CD4-positive, alpha-beta T cell treated with Interleukin-6 for 4 hours (primary cell): ENCODE measurements at places on chromosomes 7 and 10.

- DNase-seq = no peak
These were observed 153.6 kb downstream of the C1GALT1 start for GRCh38 chr7:7335909-7336308.

GRCh38 chr10:98404571-98405359 is 10.2 kb downstream of the PYROXD2 start:
- DNase-seq = no peak

DNA sequence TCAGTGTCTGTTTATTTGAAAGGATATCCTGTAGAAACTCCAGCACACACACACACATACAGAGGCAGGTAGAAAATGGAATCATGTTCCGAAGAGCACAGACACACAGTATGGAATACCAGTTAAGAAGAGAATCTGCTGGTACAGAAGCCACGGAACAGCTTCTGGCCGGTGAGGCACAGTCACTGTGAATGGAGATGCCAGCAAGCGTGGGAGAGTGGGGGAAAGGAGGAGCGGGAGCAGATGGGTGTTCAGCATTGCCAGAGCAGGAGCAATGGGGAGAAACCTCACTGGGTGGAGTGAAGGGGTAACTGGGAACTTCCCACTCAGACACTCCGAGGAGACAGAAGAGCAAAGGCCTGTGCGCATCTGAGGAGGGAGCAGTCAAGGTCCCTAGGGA is 9.5 kb upstream of the IMPDH1 start:
- DNase-seq = no peak

GRCh38 chr7:106094780-106095179 is 17.3 kb downstream of the SYPL1 start:
- no peak for DNase-seq

DNA sequence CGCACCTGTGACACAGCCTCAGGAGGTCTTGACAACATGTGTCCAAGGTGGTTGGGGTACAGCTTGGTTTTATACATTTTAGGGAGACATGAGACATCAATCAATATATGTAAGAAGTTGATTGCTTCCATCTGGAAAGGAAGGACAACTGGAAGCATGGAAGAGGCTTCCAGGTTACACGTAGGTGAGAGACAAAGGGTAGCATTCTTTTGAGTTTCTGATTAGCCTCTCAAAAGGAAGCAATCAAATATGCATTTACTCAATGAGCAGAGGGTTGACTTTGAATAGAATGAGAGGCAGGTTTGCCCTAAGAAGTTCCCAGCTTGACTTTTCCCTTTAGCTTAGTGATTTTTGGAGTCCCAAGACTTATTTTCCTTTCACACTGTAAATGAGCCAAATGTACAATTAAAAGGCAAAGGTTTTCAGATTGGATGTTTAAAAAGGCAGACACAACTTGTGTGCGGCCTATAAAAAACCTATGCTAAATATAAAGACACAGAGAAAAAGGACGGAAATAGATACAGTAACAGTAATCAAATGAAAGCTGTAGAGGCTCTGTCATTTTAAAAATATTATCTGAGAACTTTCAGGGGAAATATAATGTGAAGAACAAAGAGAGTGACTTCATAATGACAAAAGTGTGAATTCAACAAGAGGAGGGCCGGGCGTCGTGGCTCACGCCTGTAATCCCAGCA is 65.7 kb upstream of the LANCL2 start:
- DNase-seq = no peak

DNA sequence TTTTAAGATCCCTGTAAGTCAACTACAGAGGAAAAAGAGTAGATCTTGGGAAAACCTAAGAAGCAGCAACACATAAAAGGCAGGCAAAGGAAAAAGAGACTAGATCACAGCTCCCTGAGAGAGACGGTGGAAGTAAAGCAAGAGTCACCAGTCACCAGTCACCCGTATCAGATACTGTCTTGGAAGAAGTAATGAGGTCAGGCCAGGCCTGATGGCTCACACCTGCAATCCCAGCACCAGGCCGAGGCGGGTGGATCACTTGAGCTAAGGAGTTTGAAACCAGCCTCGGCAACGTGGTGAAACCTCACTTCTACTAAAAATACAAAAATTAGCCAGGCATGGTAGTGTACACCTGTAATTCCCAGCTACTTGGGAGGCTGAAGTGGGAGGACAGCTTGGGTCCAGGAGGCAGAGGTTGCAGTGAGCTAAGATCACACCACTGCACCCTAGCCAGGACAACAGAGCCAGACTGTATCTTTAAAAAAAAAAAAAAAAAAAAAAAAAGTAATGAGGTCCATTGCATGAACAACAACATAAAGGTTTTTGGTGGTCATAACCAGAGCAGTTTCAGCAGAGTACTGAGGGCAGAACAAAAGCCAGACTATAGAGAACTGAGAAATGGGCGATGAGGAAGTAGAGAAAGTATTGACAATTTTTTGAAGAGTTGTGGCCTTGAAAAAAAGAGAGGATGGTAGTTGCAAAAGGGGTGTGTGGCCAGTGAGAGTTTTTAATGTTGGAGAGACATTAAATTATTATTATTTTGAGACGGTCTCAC is 16.9 kb downstream of the ZNF713 start:
- no peak for DNase-seq

- DNase-seq = no peak
These were observed 473.8 kb downstream of the KIF20B start for GRCh38 chr10:90175161-90175681.

GRCh38 chr7:91329571-91329970 is 65.3 kb downstream of the FZD1 start:
- no peak for DNase-seq

DNA sequence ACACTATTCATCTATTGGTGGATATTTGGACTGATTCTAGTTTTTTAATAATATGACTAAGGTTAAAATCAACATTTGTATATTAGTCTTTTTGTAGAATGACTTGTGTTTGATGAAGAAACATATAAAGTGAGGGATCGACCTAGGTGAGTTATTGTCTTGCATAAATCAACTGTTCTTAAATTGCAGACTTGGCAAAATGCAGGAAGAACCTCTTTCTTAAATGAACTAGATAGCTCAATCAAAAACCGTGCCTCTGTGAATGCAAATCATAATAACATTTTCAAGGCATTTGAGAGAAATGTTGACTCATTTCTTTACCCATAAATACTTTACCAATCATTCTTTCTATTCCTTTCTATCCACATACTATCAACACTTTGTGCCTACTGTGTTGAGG is 101.5 kb upstream of the ANK3 start:
- DNase-seq = no peak

DNA sequence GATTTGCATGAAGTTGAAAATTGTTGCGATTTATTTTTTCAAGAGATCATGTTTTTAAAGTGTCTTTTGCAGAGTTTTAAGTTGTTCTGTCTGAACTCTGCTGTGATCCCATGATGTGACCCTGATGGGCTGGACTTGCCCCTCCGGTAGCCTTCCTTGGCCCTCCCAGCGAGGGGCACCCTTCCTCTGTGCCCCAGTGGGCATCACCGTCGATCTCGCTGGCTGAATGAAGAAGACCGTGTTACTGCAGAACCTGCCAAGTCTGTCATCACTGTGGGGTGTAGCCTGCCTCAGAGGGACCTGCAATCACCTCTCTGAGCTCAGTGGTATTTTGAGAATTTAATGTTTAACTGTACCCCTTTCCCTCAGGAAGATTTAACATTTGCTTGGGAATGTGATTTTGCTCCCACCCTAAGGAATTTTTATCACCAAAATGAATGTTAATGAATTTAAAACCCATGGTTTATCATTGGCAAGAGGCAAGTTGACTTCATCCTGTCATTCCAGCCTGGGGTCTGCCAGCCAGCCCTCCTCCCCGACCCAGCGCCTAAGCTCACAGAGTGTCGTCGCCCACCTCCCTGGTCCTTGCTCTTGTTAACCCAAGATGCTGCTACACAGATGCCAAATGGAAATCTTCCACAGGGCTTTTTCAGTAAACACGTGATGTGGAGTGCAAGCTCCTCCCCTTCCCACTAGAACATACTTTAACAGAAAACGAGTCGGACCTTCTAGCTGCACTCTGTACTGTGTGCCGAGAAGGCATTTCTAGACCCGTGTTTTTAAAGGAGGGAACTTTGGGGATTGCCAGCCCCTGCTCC is 115.4 kb downstream of the NT5C2 start:
- DNase-seq = no peak

GRCh38 chr10:30763918-30764317 is 134.4 kb upstream of the LYZL2 start:
- no peak for DNase-seq

DNA sequence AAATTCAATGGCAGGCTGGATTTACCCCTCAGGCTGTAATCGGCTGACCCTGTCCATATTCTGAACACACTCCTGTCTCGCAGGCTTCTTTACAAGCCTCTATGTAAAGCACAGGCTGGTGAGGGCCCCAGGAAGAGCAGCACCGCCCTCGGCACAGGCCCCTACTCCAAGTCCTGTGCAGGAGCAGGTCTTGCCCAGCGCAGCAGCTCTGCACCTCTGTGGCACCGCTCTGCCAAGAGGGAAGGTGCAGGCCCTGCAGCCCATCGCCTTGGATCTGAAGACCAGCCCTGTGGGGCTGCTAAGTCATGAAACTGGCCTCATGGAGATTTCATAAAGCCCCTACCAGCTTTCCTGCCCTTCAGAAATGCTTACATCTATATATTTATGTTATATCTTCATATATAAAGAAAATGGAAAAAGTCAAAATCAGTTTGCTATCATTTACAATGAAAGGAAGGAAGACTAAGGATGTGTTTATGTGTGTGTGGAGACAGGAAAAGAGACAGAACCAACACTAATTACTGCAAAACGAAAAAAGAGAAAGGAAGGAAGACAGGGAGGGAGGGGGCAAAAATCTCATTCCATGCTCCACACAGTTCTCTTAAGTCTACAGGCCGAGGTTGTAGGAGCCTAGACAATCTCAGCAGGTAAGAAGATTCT is 9.6 kb downstream of the TMEM176B start:
- no peak for DNase-seq

DNA sequence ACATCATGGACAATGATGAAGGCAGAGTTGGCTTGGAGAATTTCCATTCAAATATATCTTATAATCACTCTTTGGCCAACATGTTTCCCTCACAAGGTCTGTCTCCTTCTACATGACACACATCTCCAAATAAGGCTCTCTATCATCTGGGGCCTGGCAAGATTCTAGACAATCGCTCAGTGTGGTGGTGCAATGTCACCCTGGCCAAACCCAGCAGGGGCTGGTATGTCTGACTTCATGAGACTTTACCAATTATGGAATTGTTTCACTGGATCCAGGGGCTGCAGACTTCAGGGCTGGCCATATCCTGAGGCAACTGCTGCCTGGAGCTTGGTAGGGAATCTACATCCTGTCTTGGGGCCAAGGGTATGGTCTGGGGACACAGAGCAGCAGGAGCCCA is 319.0 kb downstream of the PLXNA4 start:
- no peak for DNase-seq
